ENCODE measurements at places on chromosomes 6 and 20. TPM values are rescaled to one million over a fixed set of nuclear protein-coding genes. Genes with fewer than 3 reads are reported as not detected.

- no peak for DNase-seq
Observed at GRCh38 chr20:48841196-48841874, 13.5 kb upstream of the PREX1 start.

GRCh38 chr6:101401792-101402621, 8.5 kb downstream of the GRIK2 start:
- peak; percentile 55 for DNase-seq

- no peak for DNase-seq
Observed at GRCh38 chr6:52389264-52389625, 27.3 kb downstream of the PAQR8 start.

- DNase-seq: no peak
Observed at GRCh38 chr6:89675949-89676748, 37.6 kb upstream of the LYRM2 start.

DNA sequence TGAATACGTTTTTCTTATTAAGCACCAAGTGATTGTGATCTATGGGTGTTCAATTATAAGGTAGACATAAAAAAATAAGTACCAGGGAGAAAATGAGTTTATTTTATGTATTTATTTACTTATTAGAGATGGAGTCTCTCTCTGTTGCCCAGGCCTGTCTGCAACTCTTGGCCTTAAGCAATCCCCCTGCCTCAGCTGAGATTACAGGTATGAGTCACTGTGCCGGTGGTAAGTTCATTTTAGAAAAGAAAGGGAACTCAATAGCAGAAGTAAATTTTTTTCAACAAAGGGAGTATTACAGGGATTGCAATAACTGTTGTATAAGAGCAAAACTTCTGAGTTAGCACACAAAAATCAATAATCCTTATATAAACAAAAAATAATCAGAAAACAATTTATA, 98.7 kb upstream of the FUT9 start:
- no peak for DNase-seq

DNA sequence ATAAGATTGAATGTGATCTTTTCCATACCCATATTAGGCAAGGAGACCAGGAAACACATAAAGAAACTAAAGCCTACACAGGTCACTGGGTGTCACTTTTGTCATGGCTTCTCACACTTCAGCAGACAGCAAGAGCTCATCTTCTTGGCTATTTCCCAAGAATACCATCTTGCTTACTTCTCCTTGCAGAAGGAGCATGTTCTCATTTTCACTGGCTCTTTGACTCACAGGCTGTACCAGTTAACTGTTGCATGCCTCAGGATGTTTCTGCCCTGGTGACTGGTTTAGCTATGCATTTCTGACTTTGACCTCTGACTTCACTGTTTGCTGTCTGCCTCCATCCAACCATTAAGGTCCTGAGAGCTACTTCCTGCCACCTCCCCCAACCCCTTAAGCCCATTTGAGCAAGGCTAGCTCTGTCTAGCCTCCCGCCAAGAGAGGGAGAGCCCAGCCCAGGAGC, 40.3 kb upstream of the OGFRL1 start:
- DNase-seq: no peak

DNA sequence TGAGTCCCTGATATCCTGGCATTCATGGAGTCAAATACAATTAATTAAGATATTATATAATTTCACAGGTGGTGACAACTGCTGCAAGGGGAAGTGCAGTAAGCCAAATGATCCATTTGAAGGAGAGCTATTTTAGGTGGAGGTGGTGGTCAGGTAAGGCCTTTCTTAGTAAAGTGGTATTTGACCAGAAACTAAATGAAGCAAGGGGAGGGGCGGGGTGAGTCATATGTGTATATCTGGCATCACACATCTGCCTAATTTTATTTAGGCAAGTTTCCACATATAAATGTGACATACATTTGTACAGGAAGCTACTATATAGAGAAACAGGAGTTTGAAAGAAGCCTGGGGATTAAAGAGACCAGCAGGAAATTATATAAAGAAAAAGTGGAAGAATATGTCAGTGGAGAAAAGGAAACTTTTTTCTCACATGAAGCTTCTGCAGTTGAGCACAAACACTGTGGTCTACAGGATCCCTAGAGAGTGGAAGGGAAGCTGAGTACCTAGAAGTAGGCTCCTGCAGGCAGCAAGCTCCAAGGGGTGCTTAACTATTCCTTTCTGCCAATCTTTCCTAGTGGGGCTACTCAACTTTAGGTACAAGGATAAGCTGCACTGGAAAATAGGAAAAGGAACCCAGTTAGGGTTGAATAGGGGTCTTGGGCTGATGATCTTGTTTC, 99.6 kb downstream of the OGFRL1 start:
- DNase-seq: no peak

GRCh38 chr6:160221423-160221822, 37.2 kb downstream of the SLC22A2 start:
- DNase-seq: no peak

Gene PIGT
- total RNA-seq: 66.3 TPM

Gene SLC4A11
- 2.7 TPM for total RNA-seq

Gene GPR63
- 0.55 TPM for total RNA-seq

All from upper lobe of right lung (tissue), 1 donor.